Mucosa of gallbladder (tissue), 1 donor: ENCODE measurements at places on chromosomes 6 and 20.

DNA sequence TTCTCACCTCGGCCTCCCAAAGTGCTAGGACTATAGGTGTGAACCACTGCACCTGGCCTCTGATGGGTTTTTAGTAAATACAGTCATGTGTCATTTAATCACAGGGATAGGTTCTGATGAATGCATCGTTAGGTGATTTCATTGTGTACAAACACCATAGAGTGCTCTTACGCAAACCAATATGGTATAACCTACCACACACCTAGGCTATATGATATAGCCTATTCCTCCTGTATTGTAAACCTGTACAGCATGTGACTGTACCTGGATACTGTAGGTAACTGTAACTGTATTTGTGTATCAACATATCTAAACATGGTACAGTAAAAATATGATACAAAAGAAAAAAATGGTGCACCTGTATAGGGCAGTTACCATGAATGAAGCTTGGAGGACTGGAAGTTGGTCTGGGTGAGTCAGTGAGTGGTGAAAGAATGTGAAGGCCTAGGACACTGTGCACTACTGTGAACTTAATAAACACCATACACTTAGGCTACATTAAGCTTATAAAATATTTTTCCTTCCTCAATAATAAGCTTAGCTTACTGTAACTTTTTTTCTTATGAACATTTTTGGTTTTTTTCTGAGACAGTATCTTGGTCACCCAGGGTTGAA, 10.0 kb downstream of the BICRAL start:
- no peak for DNase-seq

- DNase-seq = no peak
Measured at GRCh38 chr6:155117785-155118184, 122.7 kb downstream of the TIAM2 start.

DNA sequence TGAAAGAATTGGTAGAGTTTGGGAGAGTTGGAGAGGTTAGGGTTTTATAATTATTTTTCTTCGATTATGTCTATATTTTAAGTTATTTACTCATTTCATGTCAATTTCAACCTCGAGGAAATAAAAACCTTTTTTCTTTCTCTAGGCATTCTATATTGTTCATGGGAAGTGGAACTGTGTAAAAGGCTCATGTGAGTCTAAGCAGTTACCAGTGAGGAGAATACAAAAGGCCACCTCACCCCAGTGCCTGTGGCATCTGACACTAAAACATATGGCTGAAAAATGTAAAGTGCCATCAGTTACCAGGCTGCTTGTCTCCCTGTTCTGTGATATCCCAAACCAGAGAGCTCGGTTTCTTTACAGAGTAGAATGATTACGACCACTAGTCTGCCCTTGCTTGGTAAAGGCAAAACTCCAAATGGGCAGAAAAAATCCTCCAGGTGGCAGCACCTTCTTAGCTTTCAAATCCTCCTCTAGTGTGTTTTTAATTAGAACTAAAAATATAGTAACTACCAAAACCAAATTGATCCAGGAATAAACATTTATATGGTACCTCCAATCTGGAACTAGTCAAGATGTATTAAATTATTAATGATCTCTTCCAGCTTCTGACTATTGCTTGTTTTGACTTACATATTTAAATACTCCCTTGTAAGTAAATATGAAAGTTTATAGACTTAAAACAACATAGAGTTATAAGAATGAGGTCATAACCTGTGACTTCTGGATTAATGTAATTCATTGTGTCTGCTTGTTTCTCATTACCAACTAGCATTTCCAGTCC, 122.6 kb upstream of the MCHR2 start:
- DNase-seq = peak; percentile 27

GRCh38 chr20:4220756-4221155, 205.4 kb upstream of the RNF24 start:
- no peak for DNase-seq

DNA sequence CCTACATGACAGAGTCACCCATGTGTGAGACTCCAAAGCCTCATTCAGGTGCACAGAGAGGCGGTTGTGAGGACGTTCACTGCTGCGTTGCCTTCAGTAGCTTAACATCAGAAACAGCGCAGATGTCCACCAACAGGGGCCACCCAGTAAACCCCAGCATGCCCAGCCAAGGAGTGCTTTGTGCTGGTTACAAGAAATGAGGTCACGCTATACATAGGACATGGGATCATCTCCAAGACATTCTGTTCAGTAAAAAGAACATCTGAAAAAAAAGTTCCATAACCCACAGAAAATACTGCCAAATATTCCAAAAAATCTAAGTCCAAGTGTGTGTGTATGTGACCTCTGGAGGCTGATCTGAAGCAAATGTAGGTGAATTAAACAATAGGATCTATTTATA, 16.0 kb downstream of the SLC52A3 start:
- no peak for DNase-seq

DNA sequence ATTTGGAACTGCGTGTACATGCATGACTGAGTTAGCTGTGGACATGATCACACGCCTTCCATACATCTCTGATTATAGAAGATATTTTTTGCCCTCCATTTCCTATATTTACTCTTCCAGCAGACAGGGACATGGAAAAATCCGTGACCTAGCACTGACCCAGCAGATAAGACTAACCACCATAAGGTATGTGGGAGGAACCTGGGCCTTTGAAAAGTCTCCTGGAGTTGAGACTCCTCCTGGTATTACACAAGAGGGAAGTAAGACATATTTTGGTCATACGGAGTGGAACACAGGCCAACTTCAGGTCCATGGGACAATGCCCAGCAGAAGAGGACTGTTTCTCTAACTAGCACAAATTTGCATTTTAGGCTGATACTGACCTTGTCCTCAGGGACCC, 13.7 kb upstream of the SIRPB1 start:
- no peak for DNase-seq

- DNase-seq = no peak
Measured at GRCh38 chr6:3865463-3865862, 16.3 kb downstream of the FAM50B start.

DNA sequence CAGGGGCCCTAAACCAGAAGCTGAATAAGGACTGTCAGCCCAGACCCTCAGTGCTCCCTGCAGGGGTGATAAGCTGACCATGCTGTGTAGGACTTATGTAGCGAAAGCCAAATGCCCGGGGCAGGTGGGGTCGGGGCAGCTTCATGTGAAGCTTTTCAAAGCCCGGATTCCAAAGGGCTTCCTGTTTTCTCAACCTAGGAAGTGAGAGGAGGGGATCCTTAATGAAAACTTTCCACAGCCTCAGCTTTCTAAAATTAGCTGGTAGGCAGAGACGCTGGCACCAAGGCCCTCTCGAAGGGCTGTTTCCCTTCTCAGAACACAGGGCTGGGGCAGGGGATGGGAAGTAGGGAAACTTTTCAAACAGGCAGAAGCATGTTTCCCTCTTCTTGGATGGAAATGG, 148.9 kb downstream of the NFATC2 start:
- DNase-seq = no peak

- DNase-seq = no peak
Measured at GRCh38 chr20:830011-830521, 3.4 kb upstream of the FAM110A start.

DNA sequence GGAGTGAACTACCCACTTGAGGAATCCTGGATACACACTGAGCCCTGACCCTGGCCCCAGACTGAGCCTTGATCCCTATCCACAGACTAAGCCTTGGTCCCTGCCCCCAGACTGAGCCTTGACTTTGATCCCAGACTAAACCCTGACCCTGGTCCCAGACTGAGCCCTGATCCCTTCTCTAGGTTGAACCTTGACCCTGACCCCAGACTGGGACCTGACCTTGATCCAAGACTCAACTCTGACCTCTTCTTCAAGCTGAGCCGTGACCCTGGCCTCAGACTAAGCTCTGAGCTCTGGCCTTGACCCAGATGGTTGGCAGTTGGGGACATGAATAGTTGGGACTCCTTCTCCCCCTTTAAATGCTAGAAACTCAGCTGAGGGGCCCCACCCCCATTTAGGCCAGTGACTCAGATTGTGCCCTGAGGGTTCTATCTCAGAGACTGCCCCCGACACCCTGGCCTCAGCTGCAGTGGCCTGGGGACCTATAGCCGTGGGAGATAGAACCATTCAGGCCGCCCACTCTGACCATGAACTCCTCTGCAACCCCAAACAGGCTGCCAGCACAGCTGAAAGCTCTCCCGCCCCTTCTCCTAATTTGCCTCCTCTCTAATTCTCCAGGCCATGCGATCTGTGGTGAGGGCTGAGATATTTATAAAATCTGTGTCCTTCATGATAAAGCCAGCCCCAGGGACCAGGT, 84.7 kb downstream of the DLGAP4 start:
- no peak for DNase-seq

- DNase-seq = no peak
Measured at GRCh38 chr6:40442591-40442990, 144.6 kb downstream of the LRFN2 start.

DNA sequence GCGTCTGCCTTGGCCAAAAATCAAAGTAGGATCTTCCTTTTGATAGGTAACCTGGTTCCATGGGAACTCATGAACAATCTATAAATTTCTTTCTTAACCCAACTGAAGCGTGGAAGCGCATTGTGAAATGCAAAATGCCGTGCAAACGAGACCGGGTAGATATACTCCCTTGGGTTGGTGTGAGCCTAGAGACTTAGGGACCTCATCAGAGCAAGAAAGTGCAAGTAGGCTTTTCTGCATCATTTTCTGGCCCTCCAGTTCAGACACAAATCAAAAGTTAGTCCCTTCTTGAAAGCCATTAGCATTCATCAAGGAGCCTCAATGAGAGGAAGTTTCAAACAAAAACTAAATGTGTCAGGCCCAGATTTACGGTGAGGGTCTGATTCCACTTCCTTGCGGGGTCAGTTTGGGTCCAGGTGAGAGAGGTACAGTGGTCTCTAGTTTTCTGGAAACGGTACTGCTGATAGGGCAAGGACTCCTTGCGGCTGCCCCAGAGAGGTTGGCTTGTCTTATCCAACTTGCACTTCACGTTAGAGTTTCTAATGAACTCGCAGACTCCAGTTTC, 5.3 kb upstream of the ZNF184 start:
- DNase-seq = no peak

- DNase-seq = no peak
Measured at GRCh38 chr6:51260003-51260402, 441.3 kb downstream of the TFAP2B start.

- peak; percentile 61 for DNase-seq
Measured at GRCh38 chr6:163405412-163406309, 8.9 kb upstream of the QKI start.

- DNase-seq = no peak
Measured at GRCh38 chr6:15437090-15437635, 191.3 kb downstream of the JARID2 start.

- no peak for DNase-seq
Measured at GRCh38 chr20:313948-314347, 11.4 kb upstream of the SOX12 start.

DNA sequence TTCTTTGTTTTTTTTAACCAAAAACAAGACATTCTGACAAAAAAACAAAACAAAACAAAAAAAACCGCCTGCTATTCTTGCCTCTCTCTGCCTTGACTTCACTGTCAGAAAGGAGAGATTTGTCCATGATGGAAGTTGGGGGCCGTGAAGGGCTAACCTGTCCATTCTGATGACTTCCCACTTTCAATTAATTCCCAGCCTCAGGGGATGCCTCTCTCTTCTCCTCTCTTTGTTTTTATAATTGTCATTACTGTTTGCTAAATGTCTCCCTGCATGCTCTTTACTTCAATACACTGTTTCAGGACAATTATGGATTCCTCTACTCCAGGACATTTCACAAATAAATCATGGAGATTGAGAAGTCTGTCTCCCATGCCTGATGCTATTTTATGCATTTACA, 130.5 kb upstream of the CNR1 start:
- DNase-seq = no peak

- no peak for DNase-seq
Measured at GRCh38 chr20:1937316-1937976, 42.2 kb downstream of the SIRPA start.

DNA sequence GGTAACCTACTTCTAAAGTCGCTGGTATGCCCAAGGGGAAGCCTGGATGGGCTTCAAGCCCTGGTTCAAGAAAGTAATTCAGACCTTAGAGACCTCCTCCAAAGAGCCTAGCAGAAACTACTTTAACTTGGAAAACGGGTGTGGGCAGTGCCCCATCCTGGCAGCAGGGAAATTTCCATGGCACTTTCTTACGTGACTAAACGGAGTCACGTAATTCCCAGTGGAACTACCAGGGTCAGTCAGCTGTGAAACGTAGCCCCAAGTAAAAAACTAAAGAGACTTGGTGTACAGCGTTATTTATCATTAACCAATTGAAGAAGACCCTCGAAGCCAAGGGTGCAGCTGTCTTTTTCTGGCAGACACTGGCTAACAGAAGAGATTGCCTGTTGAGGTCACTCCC, 114.0 kb downstream of the RCAN2 start:
- DNase-seq = no peak

DNA sequence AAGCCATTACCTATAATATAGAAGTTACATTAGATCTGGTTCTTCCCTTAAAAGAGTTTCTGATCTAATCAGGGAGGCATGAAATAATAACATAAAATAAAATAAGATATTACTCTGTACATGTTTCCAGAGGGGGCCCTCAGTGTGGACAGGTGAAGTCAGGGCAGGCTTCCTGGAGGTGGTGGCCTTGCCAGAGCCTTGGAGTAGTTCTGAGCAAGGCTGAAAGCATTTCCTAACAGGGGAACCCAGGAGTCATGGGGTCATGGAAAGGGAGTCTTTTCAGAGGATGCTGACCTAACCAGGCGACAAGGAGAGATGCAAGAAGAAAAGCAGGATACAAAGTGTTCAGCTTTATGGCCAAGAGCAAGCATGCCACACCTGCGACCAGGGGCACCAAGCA, 471.3 kb upstream of the AGPAT4 start:
- DNase-seq = no peak

- DNase-seq = peak; percentile 24
Measured at GRCh38 chr20:52150440-52151258, 40.9 kb downstream of the ZFP64 start.

DNA sequence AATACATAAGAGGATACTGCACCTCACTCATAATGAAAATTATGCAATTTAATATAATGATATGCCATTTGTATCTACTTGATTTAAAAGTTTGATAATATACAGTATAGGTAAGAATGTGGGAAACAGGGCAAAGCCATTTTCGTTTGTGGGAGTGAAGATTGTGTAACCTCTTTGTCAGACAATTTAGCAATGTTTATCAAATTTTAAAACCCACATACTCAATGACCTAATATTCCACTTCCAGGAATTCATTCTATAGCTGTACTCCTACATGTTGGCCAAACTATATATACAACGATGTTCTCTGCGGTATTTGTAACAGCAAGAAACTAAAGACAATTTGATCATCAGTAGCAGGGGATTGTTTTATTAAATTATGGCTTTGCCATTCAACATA, 17.8 kb upstream of the FKBP5 start:
- DNase-seq = no peak

DNA sequence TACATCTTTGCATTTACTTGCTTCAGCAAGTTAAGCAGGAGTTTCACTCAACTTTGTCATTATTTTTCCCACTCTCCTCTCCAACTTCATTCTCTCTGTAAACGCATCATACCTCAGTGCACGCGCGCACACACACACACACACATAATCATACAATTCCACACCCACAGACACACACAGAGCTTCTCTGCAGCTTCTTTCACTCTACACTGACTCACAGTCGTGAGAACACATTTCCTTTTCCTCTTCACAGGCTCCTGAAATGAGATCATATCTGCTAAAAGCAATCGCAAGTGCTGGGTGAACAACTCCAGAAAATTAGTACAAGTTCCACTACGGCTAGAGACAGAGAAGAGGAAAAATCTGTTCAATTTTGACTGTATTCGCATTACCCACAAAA, 215.4 kb downstream of the PTPRT start:
- DNase-seq = no peak

- DNase-seq = no peak
Measured at GRCh38 chr20:12925863-12926793, 82.6 kb upstream of the SPTLC3 start.

GRCh38 chr6:143119260-143119659, 58.6 kb downstream of the AIG1 start:
- DNase-seq = no peak
